D341Med (cell line): ENCODE measurements at places on chromosomes 3 and 15.

GRCh38 chr15:57237301-57237642 lies 139.0 kb upstream of the CGNL1 start:
- DNase-seq: no peak

DNA sequence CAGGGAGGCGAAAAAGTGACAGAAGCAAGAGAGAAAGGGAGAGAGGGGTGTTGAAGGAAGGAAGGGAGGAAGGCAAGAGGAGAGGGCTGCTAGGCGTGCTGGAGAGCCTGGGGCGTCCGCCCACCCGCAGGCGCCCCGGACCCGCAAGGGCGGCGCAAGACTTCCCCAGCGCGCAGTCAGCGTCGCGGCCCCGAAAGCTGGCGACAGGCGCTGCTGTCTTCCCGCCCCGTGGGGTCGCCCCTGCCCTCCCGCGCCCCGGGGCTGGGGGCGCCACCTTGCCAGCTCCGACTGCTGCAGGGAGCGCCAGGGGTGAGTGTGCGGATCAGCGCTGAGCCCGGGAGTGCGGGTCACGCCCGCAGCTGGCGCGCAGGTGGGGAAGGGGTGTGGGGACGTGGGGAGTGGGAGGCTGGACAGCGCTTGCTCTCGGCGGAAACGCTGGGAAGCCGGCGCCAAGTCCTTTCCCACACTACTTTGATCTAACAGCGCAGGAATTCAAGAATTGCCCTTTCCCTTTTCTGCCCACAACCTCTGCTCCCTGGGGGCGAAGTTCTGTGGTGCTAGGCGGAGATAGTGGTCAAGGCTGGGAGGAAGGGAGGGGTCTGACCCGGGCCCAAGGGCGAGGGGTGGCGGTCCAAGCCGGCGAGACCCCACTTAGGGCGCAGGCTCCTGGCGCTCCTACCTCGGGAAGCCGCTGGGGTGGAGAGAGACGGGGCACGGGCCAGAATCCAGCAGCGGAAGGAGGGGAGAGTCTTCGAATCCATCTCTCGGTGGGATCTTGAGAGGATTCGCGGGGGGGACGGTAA lies 266.1 kb downstream of the CGGBP1 start:
- DNase-seq: peak; percentile 72

- no peak for DNase-seq
Observed at GRCh38 chr15:56763141-56763895, 30.0 kb upstream of the ZNF280D start.

- no peak for DNase-seq
Observed at GRCh38 chr15:58306591-58307312, 125.0 kb upstream of the LIPC start.

- no peak for DNase-seq
Observed at GRCh38 chr3:19267040-19267439, 118.7 kb downstream of the KCNH8 start.

DNA sequence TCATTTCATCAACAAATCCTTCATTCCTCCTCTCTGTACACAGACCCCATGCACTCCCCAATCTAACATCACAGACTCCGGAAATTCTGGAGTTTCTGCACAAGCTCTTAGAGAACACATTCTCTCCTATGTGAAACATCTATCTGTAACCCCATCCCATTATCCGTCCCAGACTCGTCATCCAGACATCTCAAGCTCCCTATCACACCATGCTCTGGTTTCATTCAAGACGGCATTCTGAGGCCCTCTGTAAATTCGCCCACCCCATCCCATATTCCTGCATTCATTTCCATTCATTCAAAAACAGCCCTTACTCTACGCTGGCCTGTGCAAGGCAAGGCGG lies 575 bp downstream of the LEO1 start:
- no peak for DNase-seq

GRCh38 chr3:138479438-138479863 lies 45.0 kb downstream of the ESYT3 start:
- DNase-seq: peak; percentile 72

GRCh38 chr3:43789028-43789427 lies 98.3 kb downstream of the ABHD5 start:
- no peak for DNase-seq

DNA sequence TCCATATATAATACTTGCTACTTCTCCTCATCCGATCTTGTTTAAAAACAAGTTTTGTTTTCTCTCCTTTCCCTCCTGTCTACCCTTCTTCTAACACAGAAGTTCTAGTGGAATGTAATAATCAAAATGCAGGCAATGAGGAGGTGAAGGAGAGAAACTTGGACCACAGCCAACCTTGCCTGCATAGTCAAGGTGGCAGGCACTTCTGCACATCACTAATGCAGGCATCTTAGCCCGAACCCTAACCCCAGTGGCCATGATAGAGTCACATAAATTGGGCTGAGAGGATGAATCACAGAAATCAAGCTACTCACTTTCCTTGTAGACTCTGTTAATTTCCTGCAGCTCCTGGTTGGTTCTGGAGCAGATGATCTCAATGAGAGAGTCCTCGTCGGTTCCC lies 41.0 kb downstream of the ANXA2 start:
- no peak for DNase-seq

- DNase-seq: no peak
Observed at GRCh38 chr15:40823572-40824343, 4.8 kb downstream of the PPP1R14D start.

DNA sequence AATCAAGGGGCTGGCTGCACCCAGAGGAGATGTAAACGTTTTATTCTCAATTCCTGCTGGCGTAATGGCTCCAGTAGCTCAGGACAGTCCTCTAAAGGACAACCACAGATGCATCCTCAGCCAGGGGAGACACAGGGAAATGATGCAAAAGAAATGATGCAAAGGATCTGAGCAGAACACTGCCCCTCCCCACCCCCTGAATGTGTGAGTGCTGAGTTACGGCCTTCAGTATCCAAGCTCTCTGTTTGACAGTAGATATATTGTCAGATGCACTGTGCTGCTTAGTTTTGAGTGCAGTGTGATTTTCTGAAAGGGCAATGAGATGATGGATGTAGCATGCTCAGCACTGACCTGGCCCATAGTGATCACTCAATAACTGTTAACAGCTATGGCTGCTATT lies 41.4 kb upstream of the CTDSPL start:
- DNase-seq: no peak

DNA sequence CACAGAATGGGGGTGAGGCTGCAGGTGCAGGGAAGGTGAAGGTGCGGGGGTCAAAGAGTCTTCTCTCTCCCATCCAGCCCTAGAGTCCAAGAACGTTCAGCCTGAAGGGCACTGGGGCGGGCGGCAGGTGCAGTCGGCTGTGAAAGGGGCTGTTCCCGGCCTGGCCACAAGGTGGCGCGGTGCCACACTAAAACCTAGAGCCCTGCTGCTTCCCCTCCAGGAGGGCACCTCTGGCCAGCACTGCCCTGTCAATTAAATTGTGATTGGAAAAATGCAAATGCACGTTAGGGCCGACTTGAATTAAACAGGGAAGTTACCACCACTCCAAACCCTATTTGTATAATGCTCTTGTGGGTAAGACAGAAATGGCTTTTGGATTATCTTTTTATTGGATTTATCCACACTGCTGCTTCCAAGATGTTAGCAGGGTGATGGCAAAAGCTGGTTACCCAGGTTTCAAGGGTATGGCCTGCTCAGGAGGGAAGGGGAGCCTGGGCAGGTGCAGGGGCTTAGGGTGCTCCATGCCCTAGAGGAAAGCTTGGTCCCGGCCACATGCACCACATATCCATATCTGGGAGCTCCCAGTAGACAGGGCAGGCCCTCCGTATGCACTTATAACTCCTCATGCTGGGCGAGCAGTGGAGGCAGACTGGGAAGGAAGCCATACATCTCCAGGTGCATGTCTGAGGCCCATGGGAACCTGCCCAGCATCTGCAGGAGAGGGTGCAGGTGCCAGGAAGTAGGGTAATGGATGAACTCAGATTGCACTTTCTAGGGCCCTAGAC lies 119.8 kb downstream of the ADCY5 start:
- peak; percentile 90 for DNase-seq

DNA sequence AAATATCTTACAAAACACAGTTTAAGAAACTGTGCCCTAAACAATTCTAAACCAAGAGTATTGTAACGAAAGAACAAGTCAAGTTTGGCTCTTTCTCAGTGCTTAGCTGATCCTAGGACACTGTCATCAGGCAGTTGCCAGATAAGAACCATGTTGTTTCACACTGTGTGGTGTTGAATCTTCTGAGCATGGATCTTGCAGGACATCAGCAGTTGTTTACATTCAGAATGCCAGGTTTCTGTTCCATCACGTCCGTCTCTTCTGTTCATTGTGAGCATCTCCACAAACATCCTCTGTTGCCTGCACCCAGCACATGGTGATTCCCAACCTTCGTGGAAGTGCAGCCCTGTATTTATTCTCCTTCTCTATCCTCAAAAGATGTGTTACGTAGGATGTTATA lies 67.9 kb downstream of the DCUN1D1 start:
- no peak for DNase-seq
